ENCODE measurements at places on chromosomes 13 and 19.

DNA sequence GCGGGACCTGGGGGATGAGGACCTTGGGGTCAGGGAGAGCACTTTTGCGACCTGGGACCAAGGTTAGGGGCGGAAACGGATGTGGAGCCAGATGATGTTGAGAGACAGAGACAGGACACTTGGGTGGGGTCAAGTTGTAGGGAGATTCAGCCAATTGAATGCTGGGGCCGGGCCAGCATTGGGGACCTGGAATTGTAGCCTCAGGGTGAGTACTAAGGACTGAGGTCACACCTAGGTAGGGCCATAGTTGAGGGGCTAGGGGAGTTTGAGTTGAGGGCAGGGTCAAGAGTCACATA lies 1.2 kb downstream of the ALKBH7 start:
- no peak for DNase-seq

GRCh38 chr13:57624565-57625435 lies 6.7 kb upstream of the PCDH17 start:
- DNase-seq, result peak; percentile 8

- DNase-seq, result peak; percentile 8
Observed at GRCh38 chr13:107864543-107865317, 350.6 kb downstream of the LIG4 start.

DNA sequence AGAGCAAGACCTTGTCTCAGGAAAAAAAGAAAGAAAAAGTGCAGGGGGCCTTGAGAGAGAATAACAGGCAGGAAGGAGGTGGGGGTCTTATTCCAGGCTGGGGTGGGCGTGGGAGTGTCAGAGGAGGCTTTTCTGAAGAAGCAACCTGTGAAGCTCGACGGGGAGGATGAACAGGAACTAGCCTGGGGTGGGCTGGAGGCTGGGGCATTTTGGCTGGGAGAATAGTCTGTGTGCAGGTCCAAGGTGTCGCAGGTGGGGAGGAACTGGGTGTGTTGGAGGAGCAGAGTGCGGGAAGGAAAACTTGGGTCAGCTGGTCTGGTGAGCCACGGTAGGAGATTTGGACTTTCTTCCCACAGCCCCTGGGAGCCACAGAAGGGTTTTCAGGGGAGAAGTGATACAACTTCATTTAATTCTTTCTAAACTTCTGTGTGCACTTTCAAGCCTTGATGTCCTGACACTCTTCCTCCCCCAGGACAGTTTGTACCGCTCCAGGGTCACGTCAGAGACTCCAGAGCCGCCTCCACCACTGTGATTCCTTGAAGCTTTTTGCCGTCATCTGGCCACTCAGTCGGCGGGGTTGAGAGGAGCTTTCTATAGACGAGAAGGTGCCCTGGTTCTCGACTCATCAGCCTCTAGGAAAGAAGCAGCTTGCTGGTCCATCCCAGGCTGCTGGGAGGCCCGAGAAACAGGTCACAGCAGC lies 138.7 kb downstream of the SIPA1L3 start:
- no peak for DNase-seq

- DNase-seq, result no peak
Observed at GRCh38 chr13:82412749-82413148, 1469.5 kb downstream of the SLITRK1 start.

DNA sequence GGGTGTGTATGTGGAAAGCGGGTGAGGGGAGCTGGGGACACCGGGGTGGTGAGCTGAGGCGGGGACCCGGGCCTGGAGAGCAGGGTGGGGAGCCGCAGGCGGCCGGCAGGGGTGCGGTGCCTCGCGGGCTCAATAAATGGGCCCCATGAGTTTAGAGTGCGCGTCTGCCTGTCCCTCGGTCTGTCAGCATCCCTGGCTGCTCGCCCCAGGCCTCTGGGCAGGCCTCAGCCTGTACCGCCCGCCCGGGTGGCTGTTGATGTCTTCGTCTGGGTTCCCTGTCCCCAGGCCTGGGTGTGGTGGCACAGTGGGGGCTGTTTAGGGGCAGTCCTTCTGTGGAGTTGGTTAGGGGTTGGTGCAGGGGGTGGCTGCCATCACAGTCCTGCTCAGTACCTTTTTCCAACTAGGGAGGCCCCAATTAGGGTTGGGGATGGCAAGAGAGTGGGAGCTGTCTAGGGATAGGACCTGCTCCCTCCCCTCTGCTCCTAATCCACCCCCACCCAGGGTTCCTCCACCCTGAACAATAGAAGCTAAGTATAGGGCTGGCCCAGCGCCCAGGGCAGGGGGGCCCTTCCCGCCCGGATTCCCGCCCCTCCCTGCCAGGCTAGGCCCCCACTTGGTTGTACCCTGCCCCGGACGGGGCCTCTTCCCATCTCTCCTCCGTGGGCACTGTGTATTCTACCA lies 12.2 kb downstream of the CIC start:
- peak; percentile 41 for DNase-seq

DNA sequence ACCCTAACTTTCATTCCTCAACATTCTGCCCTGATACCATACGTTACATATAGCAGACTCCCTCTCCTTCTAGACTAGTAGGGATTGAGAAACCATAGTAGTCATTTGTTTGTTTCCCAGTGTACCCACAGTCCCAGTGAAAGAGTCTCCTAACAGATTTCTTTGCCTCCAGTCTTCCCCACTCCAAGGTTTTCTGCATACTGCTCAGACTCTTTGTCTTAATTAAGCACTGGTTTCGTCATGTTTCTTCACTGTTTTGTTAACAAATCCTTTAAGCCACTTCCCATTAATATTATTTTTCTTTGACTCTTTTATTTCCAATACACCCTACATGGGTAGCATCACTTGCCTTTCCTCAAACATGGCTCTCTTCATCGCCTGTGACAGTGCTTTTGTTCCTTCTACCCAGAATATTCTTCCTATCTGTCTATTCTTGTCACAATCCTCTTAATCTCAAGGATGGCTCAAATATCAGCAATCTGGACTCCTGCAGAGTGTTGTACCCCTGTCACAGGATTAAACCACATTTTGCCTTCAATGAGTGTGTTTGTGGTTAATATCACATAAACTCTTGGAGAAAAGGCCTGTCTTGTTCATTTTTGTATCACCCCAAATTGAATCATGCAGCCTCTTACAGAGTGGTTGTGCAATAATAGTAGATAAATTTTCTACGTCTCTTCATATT lies 92.7 kb upstream of the KLF12 start:
- DNase-seq, result no peak

DNA sequence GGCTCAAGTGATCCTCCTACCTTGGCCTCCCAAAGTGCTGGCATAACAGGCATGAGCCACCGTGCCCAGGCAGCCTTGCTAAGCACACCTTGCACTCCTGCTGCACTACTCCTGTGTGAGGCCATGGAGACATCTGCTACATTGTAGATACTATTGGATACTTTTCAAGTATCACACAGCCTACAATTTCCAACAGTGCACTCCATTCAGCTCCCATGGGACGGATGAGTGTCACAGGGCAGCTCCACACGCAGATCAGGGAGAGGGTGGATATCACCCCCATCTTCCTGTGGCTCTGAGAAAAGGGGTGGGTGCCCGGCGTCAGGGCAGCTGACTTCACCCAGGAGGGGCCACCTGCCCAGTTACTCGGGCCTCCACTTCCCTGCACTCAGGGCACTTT lies 39.1 kb upstream of the CCNE1 start:
- no peak for DNase-seq

GRCh38 chr13:20721454-20722357 lies 18.2 kb downstream of the IL17D start:
- DNase-seq, result peak; percentile 32

- DNase-seq, result peak; percentile 66
Observed at GRCh38 chr19:4083677-4084546, 17.2 kb upstream of the ZBTB7A start.

GRCh38 chr13:98326291-98326690 lies 149.2 kb upstream of the RNF113B start:
- no peak for DNase-seq

DNA sequence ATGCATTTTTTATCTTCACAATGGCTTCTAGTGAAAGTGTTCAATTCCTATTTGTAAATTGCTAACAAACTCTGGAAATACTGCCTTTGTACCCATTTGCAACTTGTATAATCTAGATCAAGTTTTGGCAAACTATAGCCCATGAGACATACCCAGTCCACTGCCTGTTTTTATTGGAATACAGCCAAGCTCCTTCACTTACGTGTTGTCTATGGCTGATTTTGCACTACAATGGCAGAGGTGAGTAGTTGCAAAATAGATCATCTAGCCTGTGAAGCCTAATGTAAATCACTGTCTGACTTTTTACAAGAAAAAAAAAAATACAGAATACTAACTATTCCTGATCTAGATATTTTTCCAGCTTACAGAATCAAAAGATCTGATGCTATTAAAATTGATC lies 37.1 kb downstream of the DZIP1 start:
- no peak for DNase-seq

DNA sequence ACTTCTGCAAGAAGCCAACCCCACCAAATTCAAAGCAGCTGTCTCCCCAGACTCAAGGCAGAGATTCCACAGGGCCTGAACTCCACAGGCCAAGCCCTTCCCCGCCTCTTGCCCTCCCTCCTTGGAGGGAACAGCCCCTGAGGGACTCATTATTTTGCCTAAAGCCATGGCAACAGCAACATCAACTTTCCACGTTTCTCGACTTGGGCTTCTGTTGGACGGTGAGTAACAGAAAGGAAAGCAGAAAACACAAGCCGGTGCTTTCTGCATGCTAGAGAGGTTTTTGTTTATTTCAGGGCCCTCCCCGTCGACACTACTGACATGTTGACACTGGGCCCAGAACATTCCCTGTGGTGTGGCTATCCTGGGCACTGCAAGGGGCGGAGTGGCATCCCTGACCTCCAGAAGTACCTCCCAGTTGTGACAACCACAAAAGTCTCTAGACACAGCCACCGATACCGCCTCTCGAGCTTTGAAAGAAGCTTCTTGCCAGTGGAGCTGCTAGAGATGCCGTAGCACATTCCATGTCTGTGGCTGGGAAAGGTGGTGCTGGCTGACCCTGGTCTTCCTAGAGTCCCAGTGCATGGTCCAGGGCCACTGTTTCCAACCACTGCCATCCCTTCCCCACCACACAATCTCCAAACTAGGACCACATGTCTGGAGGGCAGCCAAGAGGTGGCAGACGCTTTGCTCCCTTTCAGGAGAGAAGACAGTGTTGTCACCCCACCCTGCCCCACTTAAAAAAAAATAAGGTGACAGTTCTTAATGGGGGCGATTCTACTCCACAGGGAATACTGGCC lies 12.8 kb downstream of the CAPS start:
- DNase-seq, result no peak

GRCh38 chr19:33414667-33415605 lies 41.4 kb downstream of the CEBPG start:
- DNase-seq, result no peak

DNA sequence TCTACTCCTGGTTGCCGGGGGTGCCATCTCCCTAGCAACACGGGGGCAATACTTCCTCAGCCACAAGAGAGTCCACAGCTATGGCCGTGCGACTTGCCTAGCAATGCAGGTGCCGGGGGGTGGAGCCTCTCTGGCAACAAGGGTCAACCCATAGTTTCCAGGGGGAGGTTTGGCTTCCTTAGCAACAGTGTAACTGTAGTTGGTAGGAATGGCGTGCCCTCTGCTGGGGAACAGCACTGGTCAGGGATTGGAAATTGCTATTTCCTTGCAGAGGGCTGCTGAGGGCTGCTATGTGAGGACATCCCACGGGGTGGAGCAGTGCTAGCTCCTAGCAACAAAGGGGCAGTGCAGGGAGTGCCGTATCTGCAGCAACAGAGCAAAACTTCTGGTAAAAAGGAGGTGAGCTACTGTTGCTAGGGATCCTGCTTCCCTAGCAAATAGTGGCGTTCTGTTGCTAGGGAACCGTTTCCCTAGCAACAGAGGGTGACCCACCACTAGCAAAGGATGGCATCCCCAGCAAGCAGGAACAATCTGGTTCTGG lies 7.0 kb upstream of the TMC4 start:
- no peak for DNase-seq

- no peak for DNase-seq
Observed at GRCh38 chr19:30886222-30886621, 463.0 kb downstream of the TSHZ3 start.

DNA sequence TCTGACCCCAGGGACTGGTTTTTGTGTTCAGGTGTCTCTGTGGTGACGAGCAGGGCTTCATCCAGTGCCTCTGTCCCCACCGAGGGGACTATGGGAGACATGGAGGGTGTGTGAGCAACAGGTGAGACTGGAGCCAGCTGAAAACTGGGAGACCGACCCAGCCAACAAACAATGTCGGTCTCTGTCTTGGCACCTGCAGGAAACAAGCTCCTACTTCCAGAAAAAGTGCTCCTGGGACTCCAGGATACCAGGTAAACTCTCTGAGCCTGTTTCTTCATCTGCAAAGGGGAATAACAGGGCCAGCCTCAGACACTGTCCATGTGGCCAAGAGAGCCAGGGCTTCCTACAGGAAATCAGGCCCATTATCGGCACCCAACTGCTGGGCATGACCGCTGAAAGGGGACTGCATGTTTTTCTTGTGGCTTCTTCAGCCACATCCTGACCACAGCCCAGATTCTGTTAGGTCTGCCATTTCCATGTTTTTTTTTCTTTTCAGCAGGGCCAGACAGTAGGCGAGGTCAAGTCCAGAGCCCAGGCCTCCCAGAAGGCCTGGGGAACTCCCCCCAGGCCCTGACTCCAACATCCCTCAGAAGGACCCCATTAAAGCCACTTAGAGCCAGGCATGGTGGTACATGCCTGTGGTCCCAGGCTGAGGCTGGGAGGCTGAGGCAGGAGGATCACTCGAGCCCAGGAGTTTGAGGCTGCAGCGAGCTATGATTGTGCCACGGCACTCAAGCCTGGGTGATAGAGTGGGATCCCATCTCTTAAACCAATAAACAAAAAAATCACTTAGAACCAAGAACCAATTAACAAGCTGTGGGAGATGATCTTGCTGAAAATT lies 836 bp upstream of the BST2 start:
- no peak for DNase-seq

DNA sequence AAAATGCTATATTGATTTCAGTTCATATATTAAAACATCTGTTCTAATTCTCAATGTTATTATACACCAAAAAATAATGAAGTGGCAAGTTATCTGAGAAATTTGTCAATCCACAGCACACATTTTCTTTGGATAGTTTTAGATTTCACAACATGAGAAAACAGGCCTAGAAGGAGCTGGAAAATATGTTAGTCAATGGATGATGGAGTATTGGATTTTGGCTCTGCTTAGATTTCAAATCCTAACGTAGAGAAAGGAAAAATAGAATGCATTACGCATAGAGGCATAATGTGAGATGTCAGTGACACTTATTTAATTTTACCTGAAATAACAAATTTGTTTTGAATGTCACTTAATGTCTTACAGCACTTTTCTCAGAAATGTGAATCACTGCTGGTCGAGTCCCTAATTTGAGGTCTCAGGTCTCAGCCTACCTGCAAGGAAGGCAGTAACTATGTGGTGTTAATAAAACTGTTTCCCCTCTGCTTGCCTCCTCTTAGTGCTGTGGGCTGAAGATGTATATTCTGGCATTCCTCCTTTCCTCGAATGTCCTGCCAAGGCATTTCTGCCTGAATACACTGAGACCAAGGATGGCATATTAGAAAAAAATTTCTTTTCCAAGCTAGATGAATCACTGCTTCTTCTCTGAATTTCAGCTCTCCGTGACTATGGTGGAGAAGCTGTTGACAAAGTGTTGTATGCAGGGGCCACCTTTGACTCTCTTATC lies 232.4 kb downstream of the POSTN start:
- DNase-seq, result no peak

- DNase-seq, result no peak
Observed at GRCh38 chr13:41621716-41622431, 164.5 kb downstream of the RGCC start.

Data from Calu3 (cell line).